T follicular helper cell (primary cell): ENCODE measurements at places on chromosomes 3 and 15.
A peak's percentile ranks its signal among the peaks of the same experiment; 100 is the strongest.

GRCh38 chr3:112390783-112391641 lies 58.1 kb downstream of the CD200 start:
- no peak for DNase-seq

DNA sequence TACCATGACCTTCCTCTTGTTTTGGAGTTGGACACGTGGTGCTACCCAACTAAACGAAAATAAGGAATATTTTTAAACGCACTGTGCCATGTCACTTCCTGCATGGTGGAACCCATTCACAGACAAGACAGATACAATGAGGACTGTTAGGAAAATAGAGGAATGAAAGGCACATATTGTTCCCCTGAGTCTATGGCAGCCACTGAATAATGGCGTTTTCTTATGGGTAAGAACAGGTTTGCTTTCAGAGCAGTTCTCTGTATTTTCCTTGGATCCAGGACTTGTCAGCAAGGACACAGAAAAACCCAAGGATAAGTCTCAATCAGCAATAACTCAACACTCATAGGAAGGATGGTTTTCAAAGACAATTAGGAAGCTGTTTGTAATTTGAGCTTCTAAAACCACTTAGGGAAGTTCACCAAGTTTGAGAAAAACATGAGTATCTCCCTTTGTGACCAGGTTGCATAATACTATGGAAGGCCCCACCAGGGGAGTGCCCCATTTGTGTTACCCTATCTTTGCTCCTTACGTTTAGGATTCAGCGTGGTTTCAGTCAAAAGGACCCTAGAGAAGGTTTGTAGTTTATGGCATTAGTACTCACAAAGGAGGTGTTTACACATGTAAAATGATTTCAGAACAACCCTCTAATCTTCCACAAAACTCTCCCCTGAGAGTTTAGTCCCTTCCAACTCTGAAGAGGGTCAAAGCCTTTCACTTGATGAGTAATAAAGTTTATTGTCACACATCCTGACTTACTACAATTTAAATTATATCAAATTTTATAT lies 487.2 kb upstream of the ATP11B start:
- no peak for DNase-seq

DNA sequence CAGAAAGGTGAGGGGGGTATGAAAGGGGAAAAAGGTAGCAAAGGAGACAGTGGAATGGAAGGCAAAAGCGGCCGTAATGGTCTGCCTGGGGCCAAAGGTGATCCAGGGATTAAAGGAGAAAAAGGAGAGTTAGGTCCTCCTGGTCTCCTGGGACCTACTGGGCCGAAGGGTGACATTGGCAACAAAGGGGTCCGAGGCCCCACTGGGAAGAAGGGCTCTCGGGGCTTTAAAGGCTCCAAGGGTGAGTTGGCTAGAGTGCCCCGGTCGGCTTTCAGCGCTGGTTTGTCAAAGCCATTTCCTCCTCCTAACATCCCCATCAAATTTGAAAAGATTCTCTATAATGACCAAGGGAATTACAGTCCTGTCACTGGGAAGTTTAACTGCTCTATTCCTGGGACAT lies 6.7 kb downstream of the OTOL1 start:
- DNase-seq: no peak

DNA sequence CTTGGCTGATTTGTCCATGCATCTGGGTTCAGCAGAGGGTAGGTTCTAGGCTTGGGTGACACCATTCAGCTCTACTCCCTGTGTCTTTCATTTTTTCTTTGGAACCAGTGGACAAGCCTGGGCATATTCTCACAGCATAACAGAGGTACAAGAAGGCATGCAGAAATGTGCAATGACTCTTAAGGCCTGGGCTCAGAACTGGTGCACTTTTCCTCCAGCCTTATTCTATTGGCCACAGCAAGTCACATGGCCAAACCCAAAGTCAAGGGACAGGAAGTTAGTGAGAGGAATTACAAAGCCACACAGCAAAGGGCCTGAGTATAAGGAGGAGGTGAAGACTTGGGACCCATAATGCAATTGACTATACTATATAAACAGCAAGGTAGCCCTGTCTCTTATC lies 200.9 kb upstream of the CTDSPL start:
- no peak for DNase-seq

GRCh38 chr3:51391566-51392354 lies 675 bp downstream of the RBM15B start:
- peak; percentile 41 for DNase-seq

- DNase-seq: no peak
These were observed 41.4 kb downstream of the SORD start for GRCh38 chr15:45064386-45064785.

DNA sequence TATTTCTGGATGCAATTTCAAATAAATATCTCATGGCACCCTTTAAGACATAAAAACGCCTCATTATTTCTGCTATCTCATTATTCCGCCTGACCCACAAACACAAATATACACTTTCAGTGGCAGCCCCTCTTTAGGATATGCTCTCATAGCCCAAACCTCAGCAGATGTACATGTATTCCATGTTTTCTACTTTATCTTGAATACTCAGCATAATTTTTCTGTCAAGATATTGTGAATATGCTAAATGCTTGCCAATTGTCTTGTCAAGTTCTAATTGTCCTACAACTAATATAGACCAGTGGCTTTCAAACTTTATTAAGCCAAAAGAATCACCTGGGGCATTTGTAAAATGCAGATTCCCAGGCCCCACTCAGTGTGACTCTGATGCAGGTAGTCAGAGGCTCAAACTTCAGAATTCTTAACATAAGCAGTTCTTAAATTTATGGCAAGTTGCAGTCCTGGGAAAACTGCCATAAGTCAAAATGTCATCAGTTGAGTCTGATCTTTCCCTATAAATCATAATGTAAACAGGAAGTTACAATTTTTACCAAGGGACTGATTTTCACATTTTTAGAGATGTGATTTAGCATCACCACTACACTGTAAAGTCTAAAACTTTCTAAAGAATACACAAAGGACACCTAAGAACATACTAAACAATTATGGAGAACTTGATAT lies 135.1 kb downstream of the TBL1XR1 start:
- no peak for DNase-seq

- no peak for DNase-seq
These were observed 57.6 kb downstream of the CLDN11 start for GRCh38 chr3:170476291-170476690.

GRCh38 chr3:142500211-142500610 lies 52.4 kb upstream of the XRN1 start:
- DNase-seq: no peak

- no peak for DNase-seq
These were observed 105.0 kb downstream of the SSR3 start for GRCh38 chr3:156449710-156450574.

DNA sequence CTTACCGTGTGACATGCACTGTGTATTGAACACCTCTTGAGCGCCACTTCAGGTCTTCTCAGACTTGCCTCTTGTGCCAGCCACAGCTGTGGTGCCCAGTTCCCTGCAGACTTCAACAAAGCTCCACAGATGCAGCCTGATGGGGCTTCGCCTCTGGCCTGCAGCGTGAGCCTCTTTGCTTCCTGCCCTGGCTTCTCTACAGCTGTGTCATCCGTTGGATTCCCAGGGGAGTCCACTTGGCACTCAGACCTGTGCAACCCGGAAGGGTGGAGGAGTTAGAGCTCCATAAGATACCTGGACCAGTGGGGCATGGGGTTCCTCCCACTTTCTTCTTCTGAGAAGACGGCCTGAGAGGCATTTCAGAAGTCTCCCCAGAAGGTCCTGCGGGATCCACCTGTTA lies 57.7 kb upstream of the BNIP2 start:
- DNase-seq: no peak

GRCh38 chr3:154044671-154045070 lies 76.5 kb upstream of the ARHGEF26 start:
- no peak for DNase-seq
